ENCODE measurements at places on chromosomes 2 and 18.

GRCh38 chr18:61761875-61762274 lies 130.9 kb downstream of the RNF152 start:
- no peak for DNase-seq

DNA sequence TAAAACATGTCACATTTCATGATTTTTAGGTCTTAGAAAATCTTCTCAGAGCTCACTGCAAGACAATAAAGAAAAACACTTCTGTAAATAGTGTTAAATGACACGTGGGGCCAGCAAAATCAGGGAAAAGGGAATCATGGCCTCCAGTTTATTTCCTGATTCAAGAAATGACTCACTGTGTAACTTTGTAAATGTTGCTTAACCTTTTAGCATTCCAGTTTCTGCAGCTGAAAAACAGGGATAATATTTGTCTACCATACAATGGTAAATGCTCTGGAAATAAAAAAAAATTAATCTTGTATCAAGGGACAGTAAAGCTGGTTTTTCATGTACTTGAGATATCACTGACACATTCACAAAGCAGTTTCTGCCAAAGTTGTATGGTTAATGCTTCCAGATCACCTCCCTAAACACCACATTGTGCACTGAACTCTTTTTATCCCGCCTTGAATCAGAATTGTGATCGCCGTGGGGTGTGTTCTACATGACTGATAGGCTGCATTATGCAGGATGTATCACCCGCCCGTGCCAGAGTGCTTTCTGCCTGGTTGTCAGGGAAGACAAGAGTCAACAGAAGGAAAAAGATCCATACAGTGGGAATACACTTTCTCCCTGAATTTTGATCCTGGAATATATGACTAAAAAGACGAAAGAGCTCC lies 238.8 kb downstream of the IKZF2 start:
- no peak for DNase-seq

- no peak for DNase-seq
Measured at GRCh38 chr2:27182346-27182745, 29.5 kb upstream of the ATRAID start.

DNA sequence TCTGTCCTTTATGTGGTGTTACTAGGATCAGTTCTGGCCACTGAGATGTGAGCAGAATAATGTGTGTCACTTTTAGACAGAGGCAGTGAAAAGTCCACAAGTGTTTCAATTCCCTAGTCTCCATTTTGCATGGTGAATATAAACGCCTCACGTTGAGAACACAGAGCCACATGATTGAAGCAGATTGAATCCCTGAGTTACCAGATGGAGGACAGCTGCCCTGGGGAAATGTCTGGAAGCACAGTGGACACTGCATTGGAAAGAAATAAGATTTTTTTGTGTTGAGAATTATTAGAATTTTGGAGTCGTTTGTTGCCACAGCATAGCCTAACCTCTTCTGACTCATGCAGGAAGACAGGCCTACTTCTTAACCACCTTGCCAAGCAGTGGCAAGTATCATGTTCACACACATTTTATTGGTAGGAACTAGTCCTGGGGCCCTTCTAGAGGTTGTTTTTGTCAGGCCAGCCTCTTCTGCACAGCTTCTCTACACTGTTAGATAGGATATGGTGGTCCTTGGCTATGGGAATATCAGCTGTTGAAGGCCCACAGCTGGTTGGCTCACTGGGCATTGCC lies 188.6 kb downstream of the TMEM182 start:
- DNase-seq, result no peak

GRCh38 chr2:209496586-209496982 lies 72.7 kb downstream of the MAP2 start:
- DNase-seq, result no peak

All from GM13976 (cell line).